Fibroblast of skin of right biceps (primary cell): ENCODE measurements at places on chromosomes 1 and 21.
A peak's percentile ranks its signal among the peaks of the same experiment; 100 is the strongest.

GRCh38 chr1:1360506-1361169 is 2.3 kb upstream of the MXRA8 start:
- peak; percentile 95 for DNase-seq

- no peak for DNase-seq
These were observed 8.3 kb downstream of the CFHR2 start for GRCh38 chr1:196951711-196952394.

GRCh38 chr1:30290581-30290980 is 432.8 kb downstream of the MATN1 start:
- peak; percentile 6 for DNase-seq

DNA sequence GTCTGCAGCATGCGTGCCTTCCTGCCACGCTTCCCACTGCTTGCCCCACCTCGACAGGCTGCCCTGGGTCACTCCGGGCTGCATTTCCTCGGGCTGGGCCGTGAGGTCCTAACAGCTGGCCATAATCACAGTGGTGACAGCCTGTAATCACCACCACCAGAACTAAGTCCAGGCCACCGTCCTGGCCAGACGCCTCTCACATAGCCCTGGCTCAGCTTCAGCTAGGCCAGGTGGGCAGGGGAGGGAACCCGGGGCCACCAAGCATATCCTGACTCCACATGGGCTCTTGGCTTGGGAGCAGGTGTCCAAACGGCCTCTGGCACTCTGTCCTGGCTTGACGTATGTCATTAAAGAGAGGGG is 229.5 kb downstream of the TRABD2B start:
- DNase-seq: no peak

- no peak for DNase-seq
These were observed 708 bp upstream of the RBBP5 start for GRCh38 chr1:205122489-205122882.

DNA sequence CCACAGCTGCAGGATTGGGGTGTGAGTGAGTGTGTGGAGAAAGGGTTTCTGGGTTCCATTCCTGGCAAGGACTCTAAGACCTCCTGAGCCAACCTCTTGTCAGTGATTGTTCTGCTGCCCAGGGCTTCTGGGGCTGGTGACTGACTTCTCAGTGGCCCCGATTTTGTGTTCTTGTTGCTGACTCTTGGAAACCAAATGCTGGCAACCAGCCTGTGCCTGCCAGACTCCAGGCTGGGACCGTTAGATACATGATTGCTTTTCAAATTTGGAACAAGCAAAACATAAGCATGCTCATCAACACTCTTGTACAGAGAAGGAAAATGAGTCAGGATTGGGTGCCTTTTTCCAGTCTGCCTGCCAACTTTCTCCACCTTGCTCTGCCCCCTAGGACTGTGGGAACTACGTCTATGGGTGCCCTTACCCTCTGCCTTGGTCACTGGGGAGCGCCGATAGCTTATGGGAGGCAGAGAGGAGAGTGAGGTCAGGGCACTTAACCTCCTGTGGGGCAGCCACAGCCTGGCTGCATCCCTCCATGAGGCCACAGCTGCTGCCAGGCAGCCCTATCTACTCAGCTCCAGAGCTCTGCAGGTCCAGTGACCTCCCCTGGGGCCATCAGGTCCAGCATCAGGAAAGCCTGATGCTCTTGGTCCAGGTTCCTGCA is 39.3 kb upstream of the EPS8L3 start:
- no peak for DNase-seq

DNA sequence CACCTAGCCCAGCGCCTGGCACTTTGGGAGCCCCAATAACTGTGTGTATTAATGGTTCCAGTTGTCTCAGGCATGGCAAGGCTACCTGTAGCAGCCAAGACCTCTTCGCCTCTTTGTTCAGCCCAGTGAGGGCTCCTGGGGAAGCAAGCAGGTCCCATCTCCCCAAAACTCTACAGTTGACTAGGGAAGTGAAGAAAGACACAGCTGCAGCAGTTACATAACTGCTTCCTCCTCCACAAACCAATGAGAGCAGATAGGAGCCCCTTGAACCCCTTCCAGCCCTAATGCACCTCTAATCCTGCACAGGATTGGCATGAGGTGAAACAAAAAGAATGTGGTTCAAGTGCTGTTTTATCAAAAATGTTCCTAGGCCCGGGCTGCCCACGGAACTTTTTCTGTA is 100.5 kb downstream of the SYF2 start:
- DNase-seq: no peak

DNA sequence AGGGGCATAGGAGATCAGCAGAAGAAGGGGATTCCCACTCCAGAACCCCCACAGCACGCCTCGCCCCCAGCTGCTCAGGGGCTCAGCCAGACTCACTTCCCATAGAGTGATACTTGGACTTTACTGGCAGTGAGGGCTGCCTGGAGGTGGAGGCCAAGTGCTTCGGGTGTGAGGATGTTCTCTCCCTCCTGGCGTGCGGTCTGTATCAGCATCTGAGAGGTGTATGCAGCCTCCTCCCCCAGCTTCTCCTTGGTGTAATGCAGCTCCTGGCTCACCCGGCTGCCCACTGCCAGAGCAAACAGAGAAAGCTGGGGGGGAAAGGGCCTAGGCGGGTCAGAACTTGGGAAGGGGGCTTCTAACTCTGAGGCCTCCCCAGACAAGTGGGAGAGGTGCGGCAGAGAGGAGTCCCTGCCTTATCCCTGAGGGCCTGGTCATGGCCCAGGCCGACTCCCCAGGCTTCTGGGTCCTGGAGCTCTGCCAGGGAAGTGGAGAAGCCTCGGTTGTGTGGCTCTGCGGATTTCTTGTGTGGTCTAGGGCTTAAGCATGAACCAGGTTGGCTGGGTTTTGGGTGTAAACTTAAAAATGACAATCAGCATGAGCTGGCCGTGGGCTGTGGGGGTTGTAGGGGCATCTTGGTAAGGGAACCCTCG is 10.9 kb downstream of the PTCH2 start:
- no peak for DNase-seq

DNA sequence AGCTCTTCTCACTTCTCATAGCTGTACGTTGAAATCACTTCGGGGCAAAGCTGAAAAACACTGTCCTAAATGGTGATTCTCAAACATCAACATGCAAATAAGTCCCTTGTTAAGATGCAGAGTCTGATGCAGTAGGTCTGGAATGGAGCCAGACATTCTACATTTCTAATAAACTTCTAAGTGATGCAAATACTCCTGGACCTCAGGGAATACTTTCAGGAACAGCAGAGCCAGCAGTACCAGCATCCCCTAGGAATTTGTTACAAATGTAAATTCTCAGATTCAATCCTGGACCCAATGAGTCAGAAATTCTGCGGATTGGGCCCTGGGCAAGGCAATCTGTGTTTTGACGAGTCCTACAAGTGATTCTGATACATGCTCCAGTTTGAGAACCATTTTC is 152.3 kb downstream of the PCNX2 start:
- peak; percentile 33 for DNase-seq
